NCI-H1092 (cell line): ENCODE measurements at places on chromosomes 11 and 22.

DNA sequence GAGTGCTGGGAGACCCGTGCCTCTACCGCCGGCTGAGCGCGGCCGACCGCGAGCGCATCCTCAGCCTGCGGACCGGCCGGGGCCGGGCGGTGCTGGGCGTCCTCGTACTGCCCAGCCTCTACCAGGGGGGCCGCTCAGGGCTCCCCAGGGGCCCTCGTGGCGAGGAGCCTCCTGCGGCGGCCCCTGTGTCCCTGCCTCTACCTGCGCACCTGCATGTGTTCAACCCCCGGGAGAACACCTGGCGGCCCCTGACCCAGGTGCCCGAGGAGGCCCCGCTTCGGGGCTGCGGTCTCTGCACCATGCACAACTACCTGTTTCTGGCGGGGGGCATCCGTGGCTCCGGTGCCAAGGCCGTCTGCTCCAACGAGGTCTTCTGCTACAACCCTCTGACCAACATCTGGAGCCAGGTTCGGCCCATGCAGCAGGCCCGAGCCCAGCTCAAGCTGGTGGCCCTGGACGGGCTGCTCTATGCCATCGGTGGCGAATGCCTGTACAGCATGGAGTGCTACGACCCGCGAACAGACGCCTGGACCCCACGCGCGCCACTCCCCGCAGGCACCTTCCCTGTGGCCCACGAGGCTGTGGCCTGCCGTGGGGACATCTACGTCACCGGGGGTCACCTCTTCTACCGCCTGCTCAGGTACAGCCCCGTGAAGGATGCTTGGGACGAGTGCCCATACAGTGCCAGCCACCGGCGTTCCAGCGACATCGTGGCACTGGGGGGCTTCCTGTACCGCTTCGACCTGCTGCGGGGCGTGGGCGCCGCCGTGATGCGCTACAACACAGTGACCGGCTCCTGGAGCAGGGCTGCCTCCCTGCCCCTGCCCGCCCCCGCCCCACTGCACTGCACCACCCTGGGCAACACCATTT, 3.5 kb downstream of the KLHDC7B start:
- no peak for DNase-seq

DNA sequence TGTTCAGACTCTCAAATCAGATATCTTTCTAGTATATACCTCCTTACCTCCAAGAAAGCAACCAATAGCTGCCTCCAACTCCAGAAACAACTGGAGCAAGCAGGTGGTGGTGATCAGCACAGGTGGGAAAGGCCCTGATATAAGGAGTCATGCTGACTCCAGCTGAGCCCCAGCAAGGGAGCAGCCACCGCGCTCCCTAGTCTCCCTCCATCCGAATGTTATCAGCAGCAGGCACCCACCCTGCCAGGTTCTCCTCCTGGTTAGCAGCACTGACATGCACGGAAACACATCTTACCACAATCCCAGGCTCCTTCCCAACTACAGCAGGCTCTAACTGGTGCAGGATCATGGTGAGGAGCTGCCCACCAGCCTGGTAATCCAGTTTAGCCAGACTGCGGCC, 18.5 kb upstream of the STK33 start:
- no peak for DNase-seq

DNA sequence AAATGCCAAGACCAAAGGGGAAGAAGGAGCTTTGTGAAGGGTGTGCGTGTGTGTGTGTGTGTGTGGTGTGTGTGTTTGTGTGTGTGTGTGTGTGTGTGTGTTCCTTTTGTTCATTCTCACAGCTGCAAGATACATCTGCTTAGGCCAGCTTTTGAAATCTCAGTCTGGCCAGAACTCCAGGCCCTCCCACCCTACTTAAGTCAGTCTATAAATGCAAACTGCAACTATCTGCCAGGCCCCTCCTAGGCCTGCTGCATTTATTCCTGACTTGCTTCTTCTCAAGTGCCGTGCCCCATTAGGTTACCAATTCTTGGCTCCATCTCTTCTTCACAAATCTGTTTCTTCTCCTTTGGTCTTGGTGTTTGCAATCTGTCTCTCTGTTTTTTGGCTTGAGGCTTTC, 21.6 kb upstream of the RIC3 start:
- no peak for DNase-seq

DNA sequence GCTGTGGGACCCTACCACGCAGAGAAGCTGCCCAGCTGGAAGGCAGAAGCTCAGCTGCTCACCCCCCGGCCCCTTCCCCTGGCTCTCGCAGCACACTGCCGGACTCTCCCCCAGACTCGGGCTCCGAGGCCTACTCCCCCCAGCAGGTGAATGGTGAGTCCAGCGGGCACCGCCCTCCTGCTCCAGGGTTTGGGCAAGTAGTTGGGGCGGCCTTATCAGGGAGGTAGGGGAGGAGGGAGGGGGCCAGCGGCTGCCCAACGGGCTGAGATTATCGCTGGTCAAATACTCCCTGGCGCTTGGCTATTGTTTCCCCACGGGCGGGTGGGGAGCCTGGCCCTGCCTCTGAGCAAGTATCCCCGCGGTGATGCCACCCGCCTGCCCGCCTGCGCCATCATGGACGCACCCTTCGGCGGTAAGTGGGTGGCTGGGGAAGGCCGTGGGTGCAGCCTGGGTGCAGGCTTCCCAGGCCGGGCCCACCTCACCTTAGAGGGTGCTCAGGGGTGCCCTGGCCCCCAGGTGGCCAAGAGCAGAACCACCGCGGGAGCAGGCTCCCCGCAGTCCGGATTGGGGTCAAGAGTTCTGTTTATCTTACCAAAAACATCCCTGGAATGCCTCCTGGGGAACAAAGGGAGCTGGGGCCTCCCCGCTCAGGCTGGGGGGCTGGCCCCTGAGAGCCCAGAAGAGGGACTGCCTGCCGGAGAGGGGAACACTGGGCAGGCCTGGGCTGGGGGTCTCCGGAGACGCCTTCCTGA, 16.9 kb downstream of the MYRF start:
- no peak for DNase-seq

GRCh38 chr22:24510637-24511625, 15.8 kb downstream of the UPB1 start:
- no peak for DNase-seq

DNA sequence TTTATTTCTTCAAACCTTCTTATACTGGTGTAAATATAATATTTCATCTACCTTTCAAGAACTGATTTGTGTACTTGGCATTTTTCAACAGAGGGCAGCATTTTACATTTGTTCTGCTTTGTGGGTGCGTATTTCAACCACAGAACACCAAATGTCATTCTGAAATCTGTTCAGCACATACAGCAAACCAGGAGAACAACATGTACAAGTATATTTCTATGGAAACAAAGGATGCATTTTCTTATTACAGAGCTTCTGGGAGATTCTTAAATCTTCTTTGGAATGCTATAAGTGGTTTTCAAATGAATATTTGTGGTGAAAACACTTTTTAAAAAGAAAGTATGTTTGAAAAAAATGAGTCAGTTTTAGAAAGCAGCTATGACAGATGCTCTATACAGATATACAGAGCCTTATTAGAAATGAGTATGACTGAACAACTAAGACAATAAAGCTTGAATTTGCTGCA, 946.0 kb downstream of the FAM181B start:
- DNase-seq, result no peak

DNA sequence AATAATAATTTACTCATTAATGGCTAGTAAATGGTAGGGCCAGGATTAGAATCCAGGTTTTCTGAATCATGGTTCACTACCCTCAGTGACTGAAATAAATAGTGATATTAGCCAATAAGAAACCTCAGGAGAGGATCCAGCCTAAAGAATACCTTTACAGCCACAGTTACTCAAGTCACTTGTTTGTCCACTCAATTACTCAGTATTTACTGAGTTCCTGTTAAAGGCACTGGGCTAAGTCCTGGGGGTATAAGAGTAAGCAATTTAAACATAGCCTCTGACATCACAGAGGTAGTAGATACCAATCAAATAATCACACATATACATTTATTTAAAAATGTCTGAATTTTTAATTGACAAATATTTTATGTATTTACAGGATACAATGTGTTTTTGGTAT, 56.8 kb upstream of the GAB2 start:
- DNase-seq, result no peak

DNA sequence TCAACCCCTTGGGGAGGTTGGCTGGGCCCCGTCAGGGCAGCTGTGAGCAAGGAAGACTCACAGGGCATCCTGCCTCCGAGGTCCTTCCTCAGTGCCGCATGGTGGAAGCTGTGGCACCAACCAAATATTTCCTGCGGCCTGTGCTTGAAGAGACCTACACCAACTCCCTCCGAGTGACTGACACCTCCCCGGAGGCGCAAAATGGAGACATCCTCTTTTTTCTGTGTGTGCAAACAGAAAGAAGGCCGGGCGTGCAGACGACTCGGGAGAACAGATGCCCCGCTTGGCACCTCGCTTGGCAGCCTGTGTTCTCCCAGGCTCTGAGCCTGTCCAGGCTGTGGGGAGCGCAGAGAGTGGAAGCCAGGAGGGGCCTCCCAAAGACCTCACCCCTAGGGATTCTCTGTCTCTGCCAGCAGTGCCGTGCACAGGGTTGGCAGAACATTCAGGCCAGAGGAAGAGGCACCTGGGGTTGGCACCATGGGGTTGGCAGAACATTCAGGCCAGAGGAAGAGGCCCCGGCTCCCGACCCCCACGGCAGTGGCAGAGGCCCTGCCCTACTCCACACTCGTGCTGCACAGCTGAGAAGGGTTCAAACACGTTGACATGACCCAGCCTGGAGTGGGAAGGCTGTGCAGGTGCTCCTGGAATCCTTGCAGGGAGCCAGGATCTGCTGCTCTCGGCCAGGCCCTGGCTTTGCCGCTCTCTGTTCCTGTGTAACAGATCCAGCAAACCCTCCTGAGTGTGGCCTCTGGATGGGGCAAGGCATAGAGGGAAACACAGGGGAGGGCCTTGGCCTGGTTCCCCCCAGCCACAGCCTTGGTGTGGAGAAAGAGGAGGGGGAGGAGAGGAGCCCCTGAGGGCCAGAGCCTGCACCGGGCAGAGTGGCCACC, 805.5 kb downstream of the BRD1 start:
- DNase-seq, result no peak

- DNase-seq, result no peak
Observed at GRCh38 chr11:61026121-61027031, 54.9 kb downstream of the CD6 start.

- no peak for DNase-seq
Observed at GRCh38 chr11:1168721-1169161, 11.0 kb downstream of the MUC5AC start.

DNA sequence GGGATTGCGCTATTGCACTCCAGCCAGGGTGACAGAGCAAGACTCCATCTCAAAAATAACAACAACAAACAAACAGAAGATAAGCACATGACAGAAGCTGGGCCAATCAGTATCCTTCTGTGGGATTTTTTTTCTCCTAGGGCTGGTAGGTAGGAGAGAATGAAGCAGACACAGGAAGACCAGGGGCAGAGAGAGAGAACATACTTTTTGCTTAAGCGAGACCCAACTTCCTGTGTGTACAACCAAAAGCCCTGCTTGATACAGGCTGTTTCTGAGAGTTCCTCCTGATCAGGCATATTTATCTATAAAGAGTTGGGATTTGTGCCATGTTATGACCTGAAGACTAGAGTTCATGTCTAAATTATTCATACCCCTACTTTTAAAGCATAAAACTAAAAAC, 12.4 kb upstream of the PLEKHB1 start:
- no peak for DNase-seq

- no peak for DNase-seq
Observed at GRCh38 chr11:67542169-67542568, 18.9 kb upstream of the CABP2 start.

GRCh38 chr11:95283650-95284049, 52.6 kb upstream of the SESN3 start:
- DNase-seq, result no peak

- no peak for DNase-seq
Observed at GRCh38 chr22:16699326-16699725, 106.7 kb upstream of the CCT8L2 start.

DNA sequence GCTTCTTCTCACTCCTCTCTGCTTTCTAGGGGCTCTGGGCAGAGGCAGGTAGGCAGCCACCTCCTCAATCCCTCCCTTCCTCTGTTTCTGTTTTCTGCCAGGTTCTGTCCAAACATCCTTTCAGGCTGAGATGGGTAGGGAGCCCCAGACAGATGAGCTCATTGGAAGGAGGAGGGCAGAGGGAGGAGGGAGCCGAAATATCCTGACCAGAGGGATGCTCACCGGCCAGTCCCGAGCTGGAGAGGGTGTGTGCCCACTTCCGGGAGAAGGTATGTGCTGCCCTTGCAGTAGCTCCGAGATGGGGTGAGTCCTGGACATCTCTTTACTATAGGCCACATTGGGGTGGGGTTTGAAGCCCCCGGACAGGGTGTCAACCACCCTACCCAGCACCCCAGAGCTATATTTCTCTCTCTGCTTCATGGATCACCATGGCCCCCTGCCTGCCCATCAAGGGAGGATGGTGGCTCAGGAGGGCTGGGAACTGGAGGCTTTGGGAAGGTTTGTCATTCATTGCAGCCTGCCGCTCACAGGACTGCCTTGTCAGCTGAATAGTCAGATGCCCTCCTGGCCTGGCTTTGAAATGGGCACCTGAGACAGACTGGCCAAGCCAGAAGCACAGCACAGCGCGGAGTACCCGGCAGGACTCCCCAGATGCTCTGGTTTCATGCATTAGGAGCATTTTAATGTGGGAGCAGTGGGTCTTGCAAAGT, 4.7 kb upstream of the SCN4B start:
- no peak for DNase-seq

DNA sequence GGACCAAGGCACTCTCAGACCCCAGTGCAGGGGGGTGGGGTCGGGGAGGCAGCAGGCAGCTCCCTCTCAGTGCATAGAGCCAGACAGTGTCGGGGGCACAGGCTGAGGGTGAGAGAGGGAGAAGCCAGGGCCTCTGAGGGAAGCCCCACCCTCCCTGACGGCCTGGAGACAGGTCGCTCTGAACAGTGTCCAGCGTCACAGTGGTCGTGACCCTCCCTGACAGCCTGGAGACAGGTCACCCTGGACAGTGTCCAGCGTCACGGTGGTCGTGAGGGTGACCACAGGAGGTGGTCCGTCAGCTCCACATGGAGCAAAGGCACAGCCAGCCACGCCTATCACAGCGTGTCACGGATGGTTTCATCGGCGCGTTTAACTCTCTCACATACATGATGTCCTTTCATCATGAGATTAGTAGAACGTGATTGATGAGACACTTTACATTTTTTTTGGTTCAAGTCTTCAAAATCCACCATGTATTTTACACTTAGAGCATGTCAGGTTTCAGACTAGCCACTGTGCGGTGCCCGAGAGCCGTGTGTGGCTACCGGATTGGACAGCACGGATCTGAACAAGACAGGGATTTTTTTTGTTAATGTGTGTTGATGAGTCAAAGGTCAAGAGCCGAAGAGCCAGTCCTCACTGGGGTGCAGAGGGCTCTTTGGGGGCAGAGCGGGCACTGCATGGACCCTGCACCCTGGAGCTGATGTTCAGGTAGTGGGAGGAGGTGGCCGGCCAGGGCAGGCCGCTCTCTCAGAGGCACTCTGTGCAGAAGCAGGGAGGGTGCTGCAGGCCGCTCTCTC, 23.9 kb upstream of the PANX2 start:
- DNase-seq, result no peak

GRCh38 chr22:32882774-32883530, 81.4 kb downstream of the TIMP3 start:
- no peak for DNase-seq
